ENCODE measurements at places on chromosomes 3 and 15.

- no peak for DNase-seq
Measured at GRCh38 chr15:26632500-26632899, 140.4 kb downstream of the GABRB3 start.

GRCh38 chr3:60281970-60282369 is 969.3 kb downstream of the FHIT start:
- no peak for DNase-seq

- DNase-seq = no peak
Measured at GRCh38 chr15:91688811-91689210, 164.7 kb upstream of the SLCO3A1 start.

- DNase-seq = no peak
Measured at GRCh38 chr15:94061041-94061440, 170.3 kb upstream of the MCTP2 start.

GRCh38 chr3:10994306-10994705 is 1.8 kb downstream of the SLC6A1 start:
- no peak for DNase-seq

DNA sequence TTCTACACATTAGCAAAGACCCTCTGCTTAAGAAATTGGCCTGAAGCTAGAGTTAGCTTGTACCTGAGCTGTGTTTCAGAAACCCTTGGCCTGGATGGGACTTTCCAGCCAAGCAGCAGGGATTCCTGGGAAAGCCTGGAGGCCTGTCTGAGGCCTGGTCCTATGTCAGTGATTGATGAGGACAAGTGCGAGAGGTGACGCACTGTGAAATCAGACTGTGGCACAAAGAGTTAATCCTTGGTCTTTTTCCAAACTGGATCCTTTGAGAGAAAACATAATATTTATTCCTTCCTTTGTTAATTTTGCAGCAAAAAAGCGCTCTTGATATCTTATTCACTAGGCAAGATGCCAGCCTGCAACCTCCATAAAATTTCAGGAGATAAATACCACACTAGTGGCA is 225.0 kb upstream of the ATP11B start:
- no peak for DNase-seq

GRCh38 chr15:77069521-77070121 is 1.3 kb downstream of the TSPAN3 start:
- DNase-seq = no peak

GRCh38 chr3:117218641-117219048 is 509.1 kb downstream of the TUSC7 start:
- DNase-seq = no peak

DNA sequence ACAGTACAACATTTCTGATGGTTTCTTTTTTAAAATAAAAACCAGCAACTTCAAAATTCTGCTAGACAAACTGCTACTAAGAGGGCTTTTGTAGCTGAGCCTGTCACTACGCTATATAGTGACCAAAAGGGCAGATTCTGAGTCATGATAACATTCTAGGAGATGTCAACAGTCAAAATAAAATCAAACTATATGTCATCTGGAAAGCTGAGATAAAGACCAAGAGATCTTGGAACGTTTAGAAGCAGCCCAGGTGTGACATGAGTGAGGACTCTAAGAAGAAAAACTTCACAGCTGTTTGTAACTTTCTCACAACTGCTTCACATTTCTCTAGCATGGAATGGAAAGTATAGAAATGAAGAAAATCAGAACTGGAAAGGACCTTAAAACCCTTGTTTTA is 84.6 kb downstream of the FILIP1L start:
- DNase-seq = peak; percentile 58

DNA sequence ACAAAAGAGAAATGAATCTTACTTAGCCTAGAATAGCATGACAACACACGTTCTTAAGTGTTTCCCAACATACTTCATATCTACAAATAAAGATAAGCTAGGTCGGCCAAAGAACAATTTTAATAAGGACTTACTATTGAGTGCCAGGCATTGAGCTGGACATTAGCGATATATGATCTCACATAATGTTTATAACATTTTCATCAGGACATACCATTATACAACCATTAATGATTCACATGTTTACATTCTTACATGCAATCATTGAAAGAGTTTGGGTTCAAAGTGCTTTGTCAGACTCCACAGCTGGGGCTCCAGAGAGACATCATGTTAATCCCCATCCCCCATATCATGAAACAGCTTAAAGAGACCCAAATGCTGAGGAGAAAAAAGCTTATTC is 189.0 kb downstream of the STT3B start:
- DNase-seq = no peak

GRCh38 chr3:48398701-48399386 is 26.8 kb downstream of the FBXW12 start:
- no peak for DNase-seq

DNA sequence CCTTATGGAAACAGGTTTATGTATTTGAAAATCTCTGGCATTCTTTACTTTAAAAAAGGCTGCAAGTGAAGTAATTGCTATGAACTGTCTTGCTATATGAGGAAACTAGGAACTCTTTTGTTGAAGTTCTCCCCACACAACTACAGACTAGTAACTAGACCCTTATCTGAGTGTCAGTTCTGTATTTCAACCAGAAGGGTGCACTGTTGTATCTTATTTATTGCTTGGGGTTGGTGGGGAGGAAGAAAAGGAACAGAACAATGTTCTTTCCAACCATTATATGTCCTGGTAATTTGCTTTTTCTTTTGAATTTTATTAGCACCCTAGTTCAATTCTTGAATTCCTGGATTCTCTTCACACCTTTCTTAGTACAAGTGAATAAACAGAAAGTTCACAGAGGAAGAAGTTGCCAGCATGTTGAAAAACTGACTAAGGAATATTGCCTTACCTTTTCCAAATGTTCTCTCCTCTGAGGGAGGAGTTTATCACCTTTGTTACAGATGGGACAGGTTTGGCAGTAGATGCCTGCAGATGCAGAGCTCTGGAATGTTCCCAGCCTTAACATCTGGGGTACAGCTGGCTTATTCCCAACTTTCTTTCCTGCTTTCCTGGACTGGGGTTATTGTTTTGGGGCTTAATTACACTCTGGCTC is 162.4 kb upstream of the CFAP20DC start:
- DNase-seq = peak; percentile 75

- DNase-seq = no peak
Measured at GRCh38 chr3:82130046-82130445, 368.6 kb upstream of the GBE1 start.

- DNase-seq = no peak
Measured at GRCh38 chr3:11655196-11655928, 11.6 kb upstream of the VGLL4 start.

GRCh38 chr3:52561028-52561747 is 24.8 kb downstream of the UQCC5 start:
- DNase-seq = no peak

GRCh38 chr3:37198996-37199395 is 24.6 kb upstream of the LRRFIP2 start:
- no peak for DNase-seq

GRCh38 chr3:56916716-56917360 is 115.1 kb upstream of the ARHGEF3 start:
- peak; percentile 68 for DNase-seq

- DNase-seq = no peak
Measured at GRCh38 chr15:44736181-44736765, at the start of gene TRIM69. TSS of gene TRIM69 (plus strand) at chr15:44736528. CDS start at chr15:44736705, 177 bp downstream.

DNA sequence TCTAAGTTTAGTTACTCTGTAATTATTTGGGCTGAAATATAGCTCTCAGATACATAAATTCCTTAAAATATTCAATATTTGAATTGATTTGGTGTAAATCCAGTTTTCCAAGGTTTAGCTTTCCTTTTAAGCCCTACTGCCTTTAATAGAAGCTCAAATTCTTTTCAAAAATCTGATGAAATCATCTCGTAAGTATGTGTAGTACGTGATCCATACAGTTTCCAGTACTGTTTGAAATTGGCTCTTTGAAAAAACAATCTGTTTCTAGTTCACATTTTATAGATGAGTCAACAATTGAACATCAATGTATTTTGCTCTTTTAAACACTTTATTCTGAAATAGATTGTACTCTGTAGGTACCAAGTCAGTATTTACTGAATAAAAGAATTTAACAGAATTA is 84.2 kb downstream of the LRRC49 start:
- no peak for DNase-seq

DNA sequence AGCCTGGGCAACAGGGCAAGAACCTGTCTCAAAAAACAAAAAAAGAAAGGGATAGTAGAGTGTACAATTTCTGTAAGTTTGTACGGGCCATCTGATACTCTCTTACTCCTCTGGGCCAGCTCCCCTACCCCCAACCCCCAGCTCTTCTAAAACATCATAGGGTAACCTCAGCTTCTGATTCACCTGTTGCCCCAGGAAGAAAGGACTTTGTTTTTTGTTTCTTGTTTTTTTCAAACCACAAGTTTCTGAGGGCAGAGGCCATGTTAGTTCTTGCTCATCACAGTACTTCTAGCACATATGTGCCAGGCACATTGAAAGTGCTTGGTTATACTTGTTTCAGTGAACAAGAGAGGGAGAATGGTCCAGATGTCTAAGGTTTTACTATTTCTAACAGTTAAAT is 20.2 kb downstream of the ATOSA start:
- DNase-seq = peak; percentile 83

GRCh38 chr3:29385046-29385830 is 104.4 kb downstream of the RBMS3 start:
- no peak for DNase-seq

GRCh38 chr3:6989608-6990291 is 128.8 kb downstream of the GRM7 start:
- DNase-seq = no peak

DNA sequence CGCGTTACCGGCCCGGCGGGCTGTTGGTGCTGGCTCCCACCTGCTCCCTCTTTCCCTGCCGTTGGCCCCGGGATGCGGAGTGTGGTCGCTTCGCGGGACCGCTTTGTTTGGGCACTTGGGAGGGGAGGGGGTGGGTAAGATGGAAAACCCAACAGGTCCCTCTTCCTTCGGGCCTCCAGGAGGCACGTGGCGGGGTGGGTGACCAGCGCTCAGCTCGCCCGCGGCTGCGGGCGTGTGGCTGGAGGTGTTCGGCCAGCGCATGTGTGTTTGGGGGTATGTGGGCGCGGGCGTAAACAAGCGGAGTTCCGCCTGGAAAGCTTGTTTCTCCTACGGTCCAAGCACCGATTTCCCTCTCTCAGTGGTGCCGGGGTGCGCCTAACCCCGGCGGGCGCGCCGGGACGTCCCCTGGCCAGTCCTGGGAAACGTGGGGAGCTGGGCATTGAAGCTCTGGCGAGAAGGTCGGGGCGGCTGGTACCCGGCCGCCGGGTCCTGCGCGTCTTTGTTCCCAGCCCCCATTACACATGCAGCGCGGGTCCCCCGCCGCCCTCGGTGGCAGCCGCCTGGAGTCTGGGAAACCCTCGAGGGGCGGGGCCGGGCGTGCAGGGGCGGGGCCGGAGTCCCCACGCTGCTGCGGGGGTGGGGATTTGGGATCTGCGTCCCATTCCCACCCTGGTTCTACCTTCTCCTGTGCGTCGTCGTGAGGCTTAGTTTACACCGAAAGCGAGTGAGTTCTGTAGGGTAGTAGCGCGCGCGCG is 1.4 kb downstream of the ACVR2B start:
- peak; percentile 51 for DNase-seq

GRCh38 chr3:12465836-12466225 is 18.4 kb upstream of the TSEN2 start:
- DNase-seq = no peak

GRCh38 chr15:66993874-66994696 is 71.3 kb upstream of the SMAD3 start:
- DNase-seq = no peak

DNA sequence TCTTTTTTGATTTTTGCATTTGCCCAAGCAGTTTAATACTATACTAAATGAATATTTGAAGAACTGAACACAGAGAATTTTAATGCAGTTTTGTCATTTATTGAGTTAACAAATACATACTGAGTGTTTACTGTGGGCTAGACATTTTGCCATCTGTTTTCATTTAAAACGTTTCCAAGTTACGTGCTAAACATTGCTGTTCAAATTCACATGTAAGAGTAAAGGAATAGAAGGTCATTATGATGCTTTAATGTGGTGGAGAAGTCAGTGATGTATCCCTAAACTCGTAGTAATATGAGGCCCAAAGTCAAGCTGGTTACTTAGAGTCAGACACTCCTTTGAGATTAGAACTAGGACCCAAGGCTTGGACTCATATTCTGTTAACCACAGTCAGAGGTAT is 49.4 kb downstream of the CRYBG3 start:
- no peak for DNase-seq

GRCh38 chr3:160400702-160401150 is 1.3 kb downstream of the SMC4 start:
- DNase-seq = peak; percentile 27

DNA sequence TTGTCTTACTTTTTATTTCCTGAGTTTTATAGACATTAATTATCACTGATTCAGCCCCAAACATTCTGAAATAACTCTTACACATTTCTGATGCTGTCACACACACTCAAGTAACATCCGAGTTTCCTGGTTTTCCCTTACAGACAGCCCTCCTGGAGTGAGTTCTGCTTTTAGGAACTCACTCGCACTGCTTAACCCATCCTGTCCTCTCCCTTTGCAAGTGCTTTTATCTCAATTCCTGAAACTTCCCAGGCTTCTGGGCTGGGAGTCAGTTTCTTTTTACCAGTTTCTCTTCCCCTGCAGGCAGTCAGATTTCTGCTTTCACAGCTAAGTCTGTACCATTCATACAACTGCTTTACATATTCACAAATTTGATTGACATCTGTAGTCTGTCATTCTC is 15.6 kb upstream of the SH3GL3 start:
- no peak for DNase-seq

- DNase-seq = no peak
Measured at GRCh38 chr15:92682741-92683510, 27.4 kb upstream of the FAM174B start.

- no peak for DNase-seq
Measured at GRCh38 chr3:10352146-10352911, 31.4 kb upstream of the SEC13 start.

DNA sequence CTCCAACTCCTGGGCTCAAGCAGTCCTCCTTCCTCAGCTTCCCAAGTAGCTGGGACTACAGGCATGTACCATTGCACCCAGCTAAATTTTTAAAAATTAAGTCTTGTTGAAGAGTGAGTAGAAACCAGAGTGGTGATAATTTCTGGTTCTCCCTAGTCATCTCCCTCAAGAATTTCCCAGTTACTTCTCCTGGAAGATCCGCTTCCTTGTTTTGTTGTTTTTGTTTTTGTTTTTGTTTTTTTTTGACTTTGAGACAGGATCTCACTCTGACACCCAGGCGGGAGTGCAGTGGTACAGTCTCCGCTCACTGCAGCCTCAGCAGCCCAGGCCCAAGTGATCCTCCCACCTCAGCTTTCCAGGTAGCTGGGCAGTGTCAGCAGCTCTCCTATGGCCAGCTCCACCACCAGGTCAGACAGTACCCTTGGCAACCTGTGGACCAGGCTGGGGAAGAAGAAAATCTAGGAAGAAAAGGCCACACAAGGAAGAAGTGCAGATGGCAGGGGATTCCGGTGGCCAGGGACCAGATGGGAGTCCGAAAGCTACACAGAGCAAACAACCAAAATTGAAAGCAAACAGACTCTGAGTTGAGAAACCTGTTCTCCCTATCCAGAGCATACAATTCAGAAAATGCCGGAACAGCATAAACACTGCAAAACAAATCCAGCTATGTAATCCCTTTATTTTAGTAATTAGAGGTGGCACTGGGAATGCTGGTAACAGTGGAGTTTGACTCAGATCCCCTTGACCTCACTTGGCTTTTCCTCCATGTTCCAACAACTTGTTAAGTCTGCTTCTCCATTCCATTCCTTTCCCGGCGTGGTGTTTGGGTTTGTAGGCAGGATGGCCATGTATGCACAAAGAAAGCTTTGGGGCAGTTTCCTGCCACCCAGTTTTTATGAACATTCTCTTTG is 266.6 kb upstream of the CTDSPL start:
- DNase-seq = no peak
